ENCODE measurements at places on chromosomes 5 and 9.

GRCh38 chr9:92279302-92279701 lies 14.2 kb downstream of the IARS1 start:
- DNase-seq, result no peak

DNA sequence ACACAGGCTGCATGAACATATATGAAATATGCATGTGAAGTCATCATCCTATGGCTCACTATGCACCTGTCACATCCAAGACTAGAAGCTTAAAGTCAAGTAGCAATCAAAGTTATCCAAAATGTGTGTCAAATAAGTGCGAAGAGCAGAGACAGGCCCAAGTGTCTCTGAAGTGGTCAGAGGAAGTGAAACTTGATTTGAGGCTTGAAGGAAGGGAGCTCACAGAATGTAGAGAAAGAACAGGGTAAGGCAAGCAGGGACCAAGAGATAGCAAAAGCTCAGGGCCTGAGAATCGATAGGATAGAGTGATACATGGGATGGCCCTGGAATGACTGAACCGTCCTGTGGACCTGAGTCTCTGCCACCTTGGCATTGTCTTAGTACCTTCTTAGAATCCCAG lies 274.3 kb upstream of the TRPC7 start:
- no peak for DNase-seq

DNA sequence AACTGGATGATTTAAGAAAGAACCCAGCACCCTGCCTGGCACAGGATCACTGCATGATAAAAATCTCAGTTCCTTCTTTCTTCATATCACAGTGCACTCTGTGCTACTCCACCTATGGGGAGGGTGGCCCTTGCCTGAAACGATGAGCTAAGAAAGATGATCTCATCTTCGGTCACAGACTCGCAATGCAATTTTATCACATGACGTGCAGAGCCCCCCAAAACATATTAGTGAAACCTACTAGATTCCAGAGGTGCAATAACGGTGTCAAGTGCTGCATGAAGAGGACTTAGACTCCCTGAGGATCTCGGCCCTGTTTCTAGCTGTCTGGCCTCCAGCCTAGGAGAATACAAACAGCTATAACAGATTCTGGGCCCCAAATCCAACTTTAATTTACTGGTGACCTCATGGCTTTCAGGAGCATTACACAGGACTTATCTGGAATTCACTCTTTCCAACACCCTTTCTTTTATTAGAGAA lies 104.0 kb downstream of the EBF1 start:
- no peak for DNase-seq

- no peak for DNase-seq
Observed at GRCh38 chr5:41109186-41109585, 38.0 kb upstream of the MROH2B start.

- no peak for DNase-seq
Observed at GRCh38 chr5:99763021-99763774, 772.0 kb upstream of the FAM174A start.

DNA sequence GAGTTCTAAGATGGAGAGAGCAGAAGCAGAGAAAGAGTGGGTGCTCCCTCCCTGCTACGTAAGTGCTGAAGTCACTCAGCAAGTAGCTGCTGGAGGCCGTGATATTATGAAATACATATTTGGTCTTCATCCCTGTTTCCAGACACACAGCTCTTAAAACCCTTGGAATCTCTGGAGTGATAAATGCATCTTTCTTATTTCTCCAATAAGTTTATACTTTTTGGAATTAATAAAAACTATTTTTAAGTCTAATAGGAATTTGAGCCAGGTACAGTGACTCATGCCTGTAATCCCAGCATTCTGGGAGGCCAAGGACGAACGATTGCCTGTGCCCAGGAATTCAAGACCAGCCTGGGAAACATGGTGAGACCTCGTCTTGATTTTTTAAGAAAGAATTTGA lies 60.6 kb downstream of the AUH start:
- no peak for DNase-seq

DNA sequence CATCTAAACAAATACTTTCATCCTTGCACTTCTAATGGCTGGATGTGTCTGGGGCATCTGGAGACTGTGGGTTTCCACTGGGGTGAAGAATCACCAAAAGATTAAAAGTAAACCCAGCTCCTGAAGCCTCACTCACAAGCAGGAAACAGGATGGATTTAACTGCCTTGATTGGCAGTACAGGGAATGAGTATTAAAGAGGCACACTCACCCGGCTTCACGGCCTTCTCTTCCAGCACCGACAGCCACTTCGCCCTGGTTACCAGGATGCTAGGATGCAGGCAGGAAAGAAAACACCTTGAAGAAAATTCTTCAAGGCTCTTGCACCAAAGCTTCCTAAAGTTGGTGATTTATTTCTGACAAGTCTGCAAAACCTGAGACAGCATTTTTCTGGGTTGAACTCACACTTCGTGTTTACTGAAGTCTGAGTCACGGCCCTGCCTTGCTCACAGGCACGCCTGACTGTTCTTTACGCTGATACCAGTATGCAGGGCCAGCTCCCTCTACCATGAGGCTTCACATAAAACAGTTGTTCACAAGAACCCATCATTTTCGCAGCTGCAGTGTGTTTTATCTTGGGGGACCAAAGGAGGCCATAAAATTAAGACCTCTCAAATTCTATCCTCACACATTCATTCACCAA lies 56.5 kb upstream of the ZNF354A start:
- peak; percentile 84 for DNase-seq

DNA sequence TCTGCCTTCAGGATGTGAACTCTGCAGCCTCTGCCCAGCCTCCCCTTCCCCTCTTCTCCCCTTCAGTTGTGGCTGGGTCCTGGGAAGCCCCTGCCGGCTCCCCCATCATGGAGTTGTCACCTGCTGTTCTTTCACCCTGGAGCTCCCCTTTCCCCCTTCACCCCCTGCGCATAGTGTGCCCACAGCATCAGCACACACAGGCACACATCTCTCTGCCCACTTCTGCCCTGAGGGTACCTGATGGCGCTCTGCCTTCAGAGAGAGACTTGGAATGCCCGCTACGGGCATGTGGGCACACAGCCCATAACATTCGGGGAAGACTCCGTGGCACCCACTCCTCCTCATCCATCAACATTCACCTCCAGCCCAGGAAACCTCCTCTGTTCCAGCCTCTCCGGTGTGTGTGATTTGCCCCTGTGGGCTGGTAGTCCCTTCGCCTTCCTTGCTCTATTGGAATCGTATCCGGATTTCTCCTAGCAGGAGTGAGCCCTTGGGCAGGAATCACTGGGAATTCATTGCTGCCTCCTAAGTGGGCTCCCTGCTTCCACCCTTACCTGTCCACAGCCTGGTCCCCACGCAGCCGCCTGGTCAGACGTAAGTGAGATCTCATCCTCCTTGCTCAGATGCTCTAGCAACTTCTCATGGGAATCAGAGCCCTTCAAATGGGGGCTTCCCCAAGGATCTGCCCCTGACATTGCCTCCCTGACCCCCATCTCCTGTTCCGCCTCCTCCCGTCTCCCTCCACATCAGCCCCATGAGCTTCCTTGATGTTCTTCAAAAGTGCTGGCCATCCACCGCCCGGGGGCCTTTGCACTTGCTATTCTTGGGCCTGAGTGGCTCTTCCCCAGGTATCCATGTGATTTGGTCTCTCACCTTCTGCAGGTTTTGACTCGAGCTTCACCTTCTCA lies 61.5 kb upstream of the CTSL start:
- DNase-seq, result no peak
